ENCODE measurements at places on chromosomes 7 and 10. TPM values are rescaled to one million over a fixed set of nuclear protein-coding genes. Genes with fewer than 3 reads are reported as not detected.

Gene COL28A1
- total RNA-seq, result not detected

DNA sequence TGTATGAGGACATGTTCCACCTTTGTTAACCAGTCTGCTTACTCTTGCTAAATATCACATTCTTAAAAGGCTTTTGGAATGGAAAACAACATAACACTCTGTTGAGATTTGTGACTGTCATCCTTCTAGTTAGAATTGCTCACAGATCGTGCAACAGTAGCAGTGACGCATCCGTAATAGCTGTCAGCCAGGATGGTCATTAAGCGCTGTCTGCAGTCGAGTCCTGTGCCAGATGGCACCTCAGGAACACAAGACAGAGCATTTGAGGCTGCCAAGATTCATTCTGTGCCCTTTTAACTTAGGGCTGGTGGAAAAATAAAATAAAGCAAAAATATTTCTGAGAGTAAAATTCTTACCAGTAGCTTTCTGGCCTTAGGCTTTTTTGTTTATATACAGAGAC lies 348.6 kb downstream of the ANKRD7 start:
- no peak for DNase-seq

- DNase-seq, result no peak
Measured at GRCh38 chr7:102304668-102305067, 18.0 kb downstream of the SH2B2 start.

Gene KIN
- total RNA-seq, result 14.4 TPM
